Esophagus squamous epithelium (tissue), 5 donors: ENCODE measurements at places on chromosomes 6 and 20. TPM values are rescaled to one million over a fixed set of nuclear protein-coding genes. Genes with fewer than 3 reads are reported as not detected.
A peak's percentile ranks its signal among the peaks of the same experiment; 100 is the strongest.

DNA sequence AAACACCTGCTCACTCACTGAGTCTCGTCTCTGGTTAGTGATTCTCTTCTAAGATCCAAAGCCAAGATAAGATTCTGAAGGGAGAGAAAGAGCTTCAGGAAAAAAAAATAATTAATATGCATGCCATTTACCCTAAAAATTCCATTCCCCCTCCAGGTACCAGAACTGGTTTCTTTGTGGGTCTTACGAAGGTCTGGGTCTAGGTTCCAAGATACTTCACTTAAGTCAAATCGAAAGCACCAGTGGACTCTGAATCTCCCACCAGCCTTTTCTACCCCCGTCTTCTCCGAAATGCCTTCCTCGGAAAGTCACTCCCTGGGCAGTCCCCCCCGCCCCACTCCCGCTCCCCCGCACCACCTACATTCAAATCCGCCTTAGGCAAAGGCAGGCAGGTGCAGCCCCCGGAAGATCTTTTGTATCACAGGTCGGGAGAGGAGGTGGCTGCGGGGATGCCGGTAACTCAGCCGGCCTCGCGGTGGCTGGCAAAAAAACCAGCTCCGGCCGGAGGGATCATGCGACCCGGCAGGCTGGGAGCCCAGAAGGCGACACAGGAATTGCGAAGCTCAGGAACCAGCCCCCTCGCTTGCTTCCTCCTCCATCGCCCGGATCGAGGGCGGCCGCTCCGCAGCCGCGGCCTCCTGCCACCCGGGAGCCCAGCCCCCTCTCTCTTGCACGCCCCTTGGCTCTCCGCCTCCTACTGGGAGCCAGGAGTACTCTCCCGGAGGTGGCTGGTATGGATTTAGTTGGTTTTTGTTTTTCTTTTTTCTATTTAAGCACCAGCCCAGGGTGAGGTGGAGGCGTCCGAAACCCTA lies at the start of gene BCL2L1:
Gene BCL2L1, minus strand, starts transcription at position 612 of the 812 bp plus-strand sequence. CDS start 650 bp downstream, outside the sequence.
- no peak for DNase-seq
- peak within 1 kb of the TSS; percentile 89 for H3K4me3 ChIP-seq
- peaks cover 56% of the 10 kb centered on the region for H3K4me1 ChIP-seq
- H3K36me3 ChIP-seq = no peaks in the 10 kb centered on the region
- no peaks in the 10 kb centered on the region for H3K27me3 ChIP-seq
- peak within 1 kb of the TSS; percentile 98 for H3K27ac ChIP-seq

DNA sequence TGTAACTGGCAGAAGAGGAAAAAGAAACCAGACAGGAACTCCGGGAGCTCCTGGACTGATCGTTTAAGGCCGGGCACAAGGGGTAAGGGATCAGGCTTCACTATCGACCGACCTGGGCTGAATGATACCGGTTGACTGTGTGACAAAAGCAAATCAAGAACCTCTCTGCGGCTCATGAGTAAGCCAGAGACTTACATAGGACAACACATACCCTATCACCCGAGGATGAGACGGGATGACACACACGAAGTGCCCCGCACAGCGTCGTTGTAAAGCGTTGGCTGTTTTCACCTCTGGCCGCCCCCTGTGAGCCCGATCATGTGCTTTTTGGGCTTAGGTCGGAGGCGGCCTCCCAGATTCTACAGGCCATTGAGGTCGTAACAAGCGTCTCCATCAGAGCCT lies 695 bp upstream of the TGIF2 start:
- H3K4me1 ChIP-seq = peaks cover 17% of the 10 kb centered on the region
- H3K27ac ChIP-seq = peak overlapping the region; percentile 82
- H3K27me3 ChIP-seq = no peaks in the 10 kb centered on the region
- no peak for DNase-seq

DNA sequence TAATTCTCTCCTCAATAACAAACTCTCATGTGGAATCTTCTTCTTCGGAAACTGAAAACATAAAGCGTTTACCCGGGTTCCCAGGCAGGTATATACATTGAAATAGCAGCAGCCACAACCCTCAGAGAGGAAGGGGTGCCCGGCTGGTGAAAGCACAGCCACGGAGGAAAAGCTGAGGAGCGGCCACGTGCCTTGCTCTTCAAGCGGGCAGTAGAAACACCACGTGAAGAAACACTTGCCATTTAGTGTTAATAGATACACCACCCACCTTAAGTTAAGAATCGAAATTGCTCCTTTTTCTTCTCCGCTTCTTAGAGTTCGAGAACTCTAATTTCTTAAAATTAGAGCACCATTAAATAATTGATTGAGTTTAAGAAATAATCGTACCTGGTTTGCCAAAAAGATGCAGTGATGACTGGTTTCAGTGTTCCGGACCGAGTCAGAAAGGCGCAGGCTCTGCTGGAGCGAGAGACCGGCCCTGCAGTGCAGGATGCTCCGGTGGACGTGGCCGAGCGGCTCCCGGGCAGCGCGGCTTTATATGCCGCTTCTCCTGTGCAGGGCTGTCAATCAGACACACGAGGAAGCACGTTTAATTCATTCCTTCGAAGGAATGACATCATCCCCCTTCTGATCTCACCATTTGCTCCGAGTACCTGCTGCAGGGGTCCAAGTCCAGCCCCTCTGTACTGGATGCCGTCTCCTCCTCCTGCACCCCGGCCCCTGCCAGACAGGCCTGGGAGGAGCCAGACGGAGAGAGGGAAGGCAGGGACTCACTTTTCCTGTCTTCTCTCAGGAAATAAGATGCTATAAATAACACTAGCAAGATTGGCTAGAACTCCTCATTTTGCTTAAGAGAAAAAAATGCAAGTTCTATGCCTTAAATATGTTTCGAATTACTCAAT lies at the start of gene THBS2:
Gene THBS2, minus strand, starts transcription at position 510 of the 902 bp plus-strand sequence. CDS start 3,062 bp downstream, outside the sequence.
- H3K4me3 ChIP-seq = peak within 1 kb of the TSS; percentile 62
- no peaks in the 10 kb centered on the region for H3K4me1 ChIP-seq
- no peaks in the 10 kb centered on the region for H3K27me3 ChIP-seq
- peaks cover 5% of the 10 kb centered on the region for H3K36me3 ChIP-seq
- no peak for DNase-seq

- H3K27ac ChIP-seq = no peak overlapping the region
- H3K27me3 ChIP-seq = no peaks in the 10 kb centered on the region
- H3K36me3 ChIP-seq = no peaks in the 10 kb centered on the region
- no peak for DNase-seq
- H3K4me1 ChIP-seq = no peaks in the 10 kb centered on the region
- no peak overlapping the region for H3K4me3 ChIP-seq
These were observed 195.2 kb upstream of the CNR1 start for GRCh38 chr6:88361298-88361697.

DNA sequence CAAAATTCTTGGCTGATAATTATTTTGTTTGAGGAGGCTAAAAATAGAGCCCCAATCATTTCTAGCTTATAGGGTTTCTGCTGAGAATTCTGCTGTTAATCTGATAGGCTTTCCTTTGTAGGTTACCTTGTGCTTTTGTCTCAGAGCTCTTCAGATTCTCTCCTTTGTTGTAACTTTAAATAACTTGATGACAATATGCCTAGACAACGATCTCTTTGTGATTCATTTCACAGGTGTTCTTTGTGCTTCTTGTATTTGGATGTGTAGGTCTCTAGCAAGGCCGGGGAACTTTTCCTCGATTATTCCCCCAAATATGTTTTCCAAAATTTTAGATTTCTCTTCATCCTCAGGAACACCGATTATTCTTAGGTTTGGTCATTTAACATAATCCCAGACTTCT lies 376.5 kb upstream of the MAN1A1 start:
- no peaks in the 10 kb centered on the region for H3K4me1 ChIP-seq
- no peaks in the 10 kb centered on the region for H3K27me3 ChIP-seq
- DNase-seq = no peak
- no peak overlapping the region for H3K4me3 ChIP-seq
- no peak overlapping the region for H3K27ac ChIP-seq

DNA sequence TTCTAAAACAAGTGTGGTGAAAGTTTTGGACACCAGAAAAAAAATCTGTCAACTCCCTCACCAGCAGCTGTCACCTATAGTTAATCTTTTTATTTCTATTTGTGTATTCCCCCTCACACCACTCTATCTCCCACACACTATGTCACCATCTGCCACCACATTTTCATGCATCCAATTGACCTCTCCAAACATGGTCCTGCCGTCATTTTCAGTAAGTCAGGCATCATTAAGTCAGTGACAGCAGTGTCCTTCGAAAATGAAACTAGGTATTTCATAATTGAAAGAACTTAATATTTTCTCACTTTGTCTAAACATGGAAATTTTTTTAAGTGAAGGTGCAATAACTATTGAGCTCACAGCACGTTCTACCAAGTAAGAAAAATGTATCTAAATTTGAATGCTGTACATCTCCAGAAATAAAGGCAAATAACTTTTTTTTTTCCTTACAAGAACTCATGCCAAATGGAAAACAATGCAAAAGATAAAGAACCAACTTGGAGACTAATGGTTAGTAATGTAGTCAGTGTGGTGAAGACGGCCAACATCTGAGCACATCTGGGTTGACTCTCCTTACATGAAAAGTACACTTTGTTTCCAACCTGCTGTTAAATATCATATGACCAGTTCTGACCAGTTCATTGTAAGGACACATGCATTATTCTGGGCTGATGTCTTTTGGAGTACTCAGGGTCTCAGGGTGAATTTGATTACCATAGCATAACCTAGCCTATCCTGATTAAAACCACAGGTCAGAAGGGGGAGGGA lies 623.3 kb upstream of the MANEA start:
- H3K27me3 ChIP-seq = no peaks in the 10 kb centered on the region
- H3K36me3 ChIP-seq = no peaks in the 10 kb centered on the region
- H3K27ac ChIP-seq = no peak overlapping the region
- no peak overlapping the region for H3K4me3 ChIP-seq

GRCh38 chr6:31287619-31288018 lies 15.7 kb upstream of the HLA-C start:
- H3K27ac ChIP-seq = no peak overlapping the region
- H3K36me3 ChIP-seq = no peaks in the 10 kb centered on the region
- H3K4me1 ChIP-seq = no peaks in the 10 kb centered on the region
- peaks cover 27% of the 10 kb centered on the region for H3K27me3 ChIP-seq

- DNase-seq = no peak
- no peaks in the 10 kb centered on the region for H3K27me3 ChIP-seq
- H3K36me3 ChIP-seq = no peaks in the 10 kb centered on the region
- H3K4me1 ChIP-seq = peaks cover 10% of the 10 kb centered on the region
- no peak overlapping the region for H3K27ac ChIP-seq
These were observed 61.8 kb upstream of the MLN start for GRCh38 chr6:33865478-33866077.

DNA sequence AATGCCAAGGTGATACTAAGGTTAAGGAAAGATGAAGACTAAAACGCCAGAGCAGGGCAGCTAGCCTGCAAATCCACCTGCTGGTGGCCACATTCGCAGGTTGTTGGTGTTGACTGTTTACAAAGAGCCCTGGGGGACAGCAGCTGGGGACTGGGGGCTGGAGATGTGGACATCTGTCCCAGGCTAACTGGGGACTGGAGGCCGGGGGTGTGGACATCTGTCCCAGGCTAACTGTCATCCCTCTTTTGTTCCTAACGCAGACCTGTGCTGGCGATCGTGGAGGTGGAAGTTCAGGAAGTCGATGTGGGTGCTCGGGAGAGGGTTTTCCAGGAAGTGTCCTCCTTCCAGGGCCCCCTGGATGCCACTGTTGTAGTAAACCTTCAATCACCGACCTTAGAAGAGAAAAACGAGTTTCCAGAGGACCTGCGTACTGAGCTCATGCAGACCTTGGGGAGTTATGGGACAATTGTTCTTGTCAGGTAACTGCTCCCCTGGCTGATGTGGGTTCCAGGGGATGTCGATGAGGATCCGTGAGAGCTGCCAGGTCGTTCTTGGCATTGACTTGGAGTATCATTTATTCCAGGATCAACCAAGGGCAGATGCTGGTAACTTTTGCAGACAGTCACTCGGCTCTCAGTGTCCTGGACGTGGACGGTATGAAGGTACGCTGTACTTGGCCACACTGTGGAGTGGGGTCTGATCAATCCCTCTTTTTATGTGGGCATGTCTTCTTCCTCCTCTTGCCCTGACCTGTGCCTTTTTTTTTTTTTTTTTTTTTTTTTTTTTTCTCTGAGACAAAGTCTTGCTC lies 87.0 kb downstream of the SERAC1 start:
- no peak overlapping the region for H3K27ac ChIP-seq
- H3K27me3 ChIP-seq = no peaks in the 10 kb centered on the region
- H3K4me1 ChIP-seq = no peaks in the 10 kb centered on the region
- H3K36me3 ChIP-seq = peaks cover 4% of the 10 kb centered on the region
- DNase-seq = no peak
- no peak overlapping the region for H3K4me3 ChIP-seq

DNA sequence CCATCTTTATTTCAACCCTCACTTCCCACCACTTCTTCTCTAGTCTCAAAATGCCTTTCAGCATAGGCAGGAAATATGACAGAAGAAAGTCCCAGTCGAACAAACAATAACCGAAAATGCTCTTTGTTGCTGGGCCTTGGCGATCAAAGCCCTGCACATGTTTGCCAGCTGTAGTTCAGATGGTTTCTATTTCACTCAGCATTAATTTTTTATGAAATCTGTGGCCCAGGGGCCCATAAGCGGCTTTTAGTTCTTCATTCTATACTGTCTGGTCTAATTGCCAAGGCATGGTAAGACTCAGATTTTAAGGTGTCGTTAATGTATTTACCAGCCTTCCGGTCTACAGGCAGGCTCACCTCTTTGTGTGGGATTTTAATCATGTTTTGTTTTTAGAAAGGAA lies 10.9 kb upstream of the F13A1 start:
- DNase-seq = no peak
- no peaks in the 10 kb centered on the region for H3K36me3 ChIP-seq
- no peak overlapping the region for H3K4me3 ChIP-seq
- peaks cover 5% of the 10 kb centered on the region for H3K4me1 ChIP-seq
- H3K27me3 ChIP-seq = no peaks in the 10 kb centered on the region

DNA sequence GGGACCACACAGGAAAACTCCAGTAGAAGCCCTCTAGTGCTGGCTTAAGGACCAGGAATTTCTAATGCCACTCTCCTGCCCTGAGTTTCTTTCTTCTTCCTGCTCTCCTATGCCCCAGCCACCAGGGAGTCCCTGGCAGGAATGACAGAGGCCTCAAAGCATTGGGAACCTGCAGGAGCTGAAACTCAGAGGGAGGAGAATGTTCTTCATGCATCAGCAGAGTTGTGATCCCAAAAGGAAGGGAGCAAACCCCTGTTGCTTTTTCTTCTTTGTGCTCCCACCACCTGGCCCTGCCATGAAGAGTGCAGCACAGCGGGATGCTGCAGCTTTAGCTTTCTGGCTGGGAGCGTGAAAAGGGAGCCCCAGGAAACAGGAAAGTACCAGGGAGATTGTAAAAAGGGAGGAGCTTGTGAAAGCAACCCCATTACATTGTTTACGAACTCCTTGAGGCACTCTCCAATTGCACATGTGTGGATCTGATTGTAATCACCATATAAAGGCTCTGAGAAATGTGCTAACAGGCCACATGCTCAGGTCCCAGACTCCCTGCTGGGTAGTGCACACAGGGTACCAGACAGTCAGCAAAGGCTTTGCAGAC lies 34.7 kb upstream of the FKBP1A start:
- no peaks in the 10 kb centered on the region for H3K36me3 ChIP-seq
- no peak for DNase-seq
- peaks cover 8% of the 10 kb centered on the region for H3K27me3 ChIP-seq
- no peak overlapping the region for H3K27ac ChIP-seq
- no peak overlapping the region for H3K4me3 ChIP-seq

- no peaks in the 10 kb centered on the region for H3K4me1 ChIP-seq
- H3K27ac ChIP-seq = no peak overlapping the region
- no peak overlapping the region for H3K4me3 ChIP-seq
These were observed 105.1 kb upstream of the CNKSR3 start for GRCh38 chr6:154615483-154616025.

GRCh38 chr6:56956491-56956890 lies 1.6 kb downstream of the BEND6 start:
- H3K36me3 ChIP-seq = no peaks in the 10 kb centered on the region
- H3K27me3 ChIP-seq = no peaks in the 10 kb centered on the region
- no peak overlapping the region for H3K27ac ChIP-seq
- no peak overlapping the region for H3K4me3 ChIP-seq

GRCh38 chr6:18264923-18265377 lies 620 bp upstream of the DEK start:
- no peak for DNase-seq
- H3K4me3 ChIP-seq = peak overlapping the region; percentile 71
- peak overlapping the region; percentile 98 for H3K27ac ChIP-seq
- H3K36me3 ChIP-seq = no peaks in the 10 kb centered on the region
- H3K4me1 ChIP-seq = peaks cover 43% of the 10 kb centered on the region

Gene C6orf58
- total RNA-seq = not detected

Gene TMEM74B
- total RNA-seq = 0.59 TPM
